Stimulated activated CD8-positive, alpha-beta memory T cell treated with anti-CD3 and anti-CD28 coated beads, Interleukin-4, amount 100 ng/mL, for 1 hour (primary cell): ENCODE measurements at places on chromosomes 12 and 14.

DNA sequence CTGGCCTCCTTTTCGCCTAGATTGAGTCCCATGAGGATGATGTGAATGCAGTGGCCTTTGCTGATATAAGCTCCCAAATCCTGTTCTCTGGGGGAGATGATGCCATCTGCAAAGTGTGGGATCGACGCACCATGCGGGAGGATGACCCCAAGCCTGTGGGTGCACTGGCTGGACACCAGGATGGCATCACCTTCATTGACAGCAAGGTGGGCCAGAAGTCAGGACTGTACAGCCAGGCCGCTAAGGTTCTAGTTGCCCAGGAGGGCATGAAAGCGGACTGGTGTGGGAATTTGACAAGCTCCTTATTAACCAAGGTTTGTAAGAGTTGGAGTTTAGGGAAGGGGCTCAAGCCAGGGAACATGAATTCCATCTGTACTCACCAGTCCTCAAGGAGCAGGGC is 4.9 kb upstream of the NRL start:
- DNase-seq = no peak

DNA sequence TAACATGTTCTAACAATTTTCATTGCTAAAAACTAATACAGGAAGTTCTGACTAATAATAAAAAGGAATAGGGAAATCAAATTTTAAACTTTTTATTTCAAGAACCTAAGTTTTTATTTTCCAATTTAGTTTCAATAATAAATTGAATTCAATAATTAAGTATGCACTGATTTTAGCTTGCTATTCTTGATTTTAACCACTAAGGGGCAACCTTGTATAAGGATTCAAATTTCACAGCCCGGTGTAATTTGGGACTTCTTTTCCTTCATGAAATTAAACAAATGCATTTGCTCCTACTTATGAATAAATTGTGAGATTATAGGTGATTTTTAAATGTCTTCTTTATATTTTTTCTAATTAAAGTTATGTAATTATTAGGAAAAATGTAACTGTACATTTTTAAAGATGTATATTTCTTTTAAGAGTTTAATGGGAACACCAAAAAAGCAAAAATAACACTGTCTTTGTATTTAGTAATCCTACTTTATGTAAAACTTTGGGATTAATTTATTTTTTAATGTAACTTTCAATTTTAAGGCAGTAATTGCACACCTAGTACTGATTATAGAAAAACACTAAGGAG is 241.4 kb upstream of the PDZRN4 start:
- no peak for DNase-seq

GRCh38 chr14:101349108-101349507 is 212.2 kb upstream of the DIO3 start:
- no peak for DNase-seq

DNA sequence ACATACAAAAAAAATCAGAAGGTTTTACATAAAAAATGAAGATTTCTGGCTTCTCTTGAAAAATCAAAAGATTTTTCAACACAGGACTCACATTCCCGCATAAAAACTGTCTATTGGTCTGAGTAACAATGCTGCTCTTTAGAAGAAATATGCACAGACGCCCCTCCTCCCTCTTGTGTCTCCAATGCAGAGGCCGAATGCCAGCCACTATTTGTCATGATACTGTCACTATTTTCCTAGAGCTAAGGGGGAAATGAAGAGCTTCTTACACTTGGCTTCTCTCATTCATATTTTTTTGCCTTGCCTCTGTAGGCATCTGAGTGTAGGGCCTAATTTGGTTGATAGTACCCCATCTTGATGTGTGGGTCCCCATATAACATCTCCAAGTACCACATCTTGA is 98.0 kb downstream of the BBS10 start:
- DNase-seq = no peak

DNA sequence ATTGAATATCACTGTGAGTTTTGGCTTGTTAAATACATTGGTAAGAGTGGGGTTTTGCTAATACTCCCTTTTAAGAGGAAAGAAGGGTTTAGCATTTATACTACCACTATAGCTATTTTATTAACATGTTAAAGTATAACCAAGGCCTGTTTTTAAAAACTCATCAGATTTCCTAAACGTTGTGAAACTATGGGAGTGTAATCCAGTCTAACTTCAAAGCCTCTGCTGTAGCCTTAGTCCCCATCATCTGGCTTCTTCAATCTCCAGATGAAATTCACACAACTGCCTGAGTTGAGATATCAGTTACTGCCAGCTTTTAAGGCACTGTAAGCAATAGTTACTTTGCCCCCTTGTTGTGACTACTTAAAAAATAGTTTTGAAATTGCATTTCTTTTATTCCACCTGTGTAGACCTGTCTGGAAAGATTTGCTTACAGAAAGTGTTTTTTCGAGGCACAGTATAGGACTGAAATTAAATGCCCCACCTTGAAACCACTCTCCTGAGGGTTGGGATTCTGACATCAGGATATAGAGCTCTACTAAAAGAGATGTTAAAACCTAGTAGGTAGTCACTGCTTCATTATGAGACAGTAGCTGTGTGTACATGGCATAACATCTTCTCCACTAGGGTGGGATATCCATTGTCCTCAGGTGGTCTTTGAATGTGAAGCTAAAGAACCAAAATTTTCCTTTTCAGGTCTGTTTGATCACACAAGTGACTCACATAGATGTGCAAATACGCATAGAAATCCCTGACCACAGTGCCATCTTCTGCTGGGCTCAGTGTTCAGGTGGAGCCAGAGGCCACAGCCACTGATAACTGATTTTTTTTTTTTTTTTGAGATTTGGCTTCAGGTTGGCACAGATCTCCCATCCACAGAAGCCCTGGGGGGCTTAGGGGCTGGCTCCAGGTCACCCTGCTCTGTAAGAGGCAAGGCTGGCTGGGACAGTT is 125.5 kb downstream of the DAAM1 start:
- DNase-seq = no peak

DNA sequence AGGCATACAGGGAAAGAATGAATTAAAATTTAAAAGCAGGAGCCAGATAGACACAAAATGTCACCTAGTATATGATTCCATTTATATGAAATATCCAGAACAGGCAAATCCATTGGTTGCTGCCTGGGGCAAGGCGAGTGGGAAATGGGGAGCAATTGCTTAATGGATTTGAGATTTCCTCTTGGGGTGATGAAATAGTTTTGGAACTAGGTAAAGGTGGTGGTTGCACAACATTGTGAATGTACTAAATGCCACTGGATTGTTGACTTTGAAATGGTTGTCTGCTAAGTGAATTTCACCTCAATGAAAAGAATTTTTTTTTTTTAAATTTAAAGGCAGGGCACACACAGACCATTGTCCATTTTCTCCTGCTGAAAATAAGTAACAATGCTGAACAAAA is 61.9 kb downstream of the ABCC9 start:
- no peak for DNase-seq

DNA sequence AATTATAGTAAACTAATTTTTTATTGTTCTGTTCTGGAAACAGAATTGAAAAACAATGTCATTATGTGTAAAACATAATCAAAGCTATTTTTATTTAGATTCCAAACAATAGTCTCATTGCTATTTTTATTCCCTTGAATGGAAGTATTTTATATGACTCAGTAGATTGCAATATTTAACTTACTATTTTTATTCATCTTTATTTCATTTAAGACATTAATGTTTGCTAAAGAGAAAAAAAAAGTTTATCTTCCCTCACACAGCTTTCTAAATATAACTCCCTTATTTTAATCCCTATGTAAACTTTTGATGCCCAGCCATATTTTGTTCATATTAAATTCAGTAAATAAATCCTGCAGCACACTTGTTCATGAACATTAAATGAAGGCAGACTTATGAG is 622.4 kb downstream of the SLC6A15 start:
- no peak for DNase-seq

DNA sequence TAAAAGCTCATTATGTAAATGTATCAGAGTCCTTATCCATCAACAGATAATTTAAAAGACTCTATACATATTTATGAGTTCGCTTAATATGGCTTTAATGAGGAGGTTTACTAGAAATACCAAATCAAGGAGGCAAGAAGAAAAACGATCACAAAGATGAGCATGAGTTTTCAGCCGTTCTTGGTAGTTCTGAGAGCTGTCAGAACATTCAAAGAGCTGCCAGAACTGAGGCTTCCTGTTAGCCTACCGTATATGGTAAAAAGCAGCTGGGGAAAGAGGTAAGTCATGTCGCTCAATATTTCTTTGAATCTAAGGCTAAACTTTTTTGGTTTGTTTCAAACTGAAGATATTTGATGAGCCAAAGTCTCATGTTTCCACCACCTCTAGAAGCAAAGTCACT is 115.3 kb upstream of the PLXNC1 start:
- DNase-seq = no peak

GRCh38 chr12:49582850-49583249 is 14.9 kb upstream of the MCRS1 start:
- no peak for DNase-seq

- DNase-seq = no peak
These were observed 206.7 kb upstream of the PWP1 start for GRCh38 chr12:107478881-107479280.

DNA sequence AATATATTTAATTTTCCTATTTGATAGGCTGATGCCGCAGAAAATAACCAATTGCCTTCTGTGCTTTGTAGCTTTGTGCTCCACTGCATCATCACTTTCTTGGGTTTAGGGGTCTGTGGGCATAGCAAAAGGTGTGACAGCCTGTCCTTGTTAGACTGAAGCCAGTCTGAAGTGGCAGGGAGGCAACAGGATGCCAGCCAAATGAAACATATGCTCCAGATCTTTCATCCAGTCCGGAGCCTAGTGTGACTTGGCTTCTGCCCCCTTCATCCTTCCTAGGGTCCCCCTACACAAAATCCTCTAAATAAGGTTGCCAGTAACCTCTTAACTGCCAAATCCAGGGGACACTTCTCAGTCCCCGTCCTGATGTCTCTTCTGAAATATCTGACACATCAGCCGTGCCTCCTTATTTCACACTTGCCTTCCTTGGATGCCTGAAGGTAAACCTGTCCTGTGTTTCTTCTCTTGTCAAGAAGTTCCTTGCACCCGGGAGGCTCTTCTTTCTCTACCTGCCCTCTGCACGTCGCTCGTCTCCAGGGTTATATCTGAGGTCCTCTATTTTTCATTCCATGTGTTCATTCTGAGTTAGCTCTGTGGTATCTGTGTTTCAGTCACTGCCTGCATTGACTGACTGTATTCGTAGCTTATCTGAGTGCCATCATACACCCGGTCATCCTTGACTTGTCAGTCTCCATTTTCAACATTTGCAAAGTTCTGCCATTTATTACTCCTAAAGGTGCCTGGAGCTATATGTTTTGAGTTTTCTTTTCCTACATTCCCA is 47.8 kb downstream of the HMGA2 start:
- DNase-seq = no peak

- no peak for DNase-seq
These were observed 3.1 kb upstream of the CREBL2 start for GRCh38 chr12:12608557-12608957.

- no peak for DNase-seq
These were observed 175.1 kb downstream of the NRXN3 start for GRCh38 chr14:78345131-78345744.

GRCh38 chr12:114767906-114768722 is 84.1 kb upstream of the TBX3 start:
- no peak for DNase-seq

DNA sequence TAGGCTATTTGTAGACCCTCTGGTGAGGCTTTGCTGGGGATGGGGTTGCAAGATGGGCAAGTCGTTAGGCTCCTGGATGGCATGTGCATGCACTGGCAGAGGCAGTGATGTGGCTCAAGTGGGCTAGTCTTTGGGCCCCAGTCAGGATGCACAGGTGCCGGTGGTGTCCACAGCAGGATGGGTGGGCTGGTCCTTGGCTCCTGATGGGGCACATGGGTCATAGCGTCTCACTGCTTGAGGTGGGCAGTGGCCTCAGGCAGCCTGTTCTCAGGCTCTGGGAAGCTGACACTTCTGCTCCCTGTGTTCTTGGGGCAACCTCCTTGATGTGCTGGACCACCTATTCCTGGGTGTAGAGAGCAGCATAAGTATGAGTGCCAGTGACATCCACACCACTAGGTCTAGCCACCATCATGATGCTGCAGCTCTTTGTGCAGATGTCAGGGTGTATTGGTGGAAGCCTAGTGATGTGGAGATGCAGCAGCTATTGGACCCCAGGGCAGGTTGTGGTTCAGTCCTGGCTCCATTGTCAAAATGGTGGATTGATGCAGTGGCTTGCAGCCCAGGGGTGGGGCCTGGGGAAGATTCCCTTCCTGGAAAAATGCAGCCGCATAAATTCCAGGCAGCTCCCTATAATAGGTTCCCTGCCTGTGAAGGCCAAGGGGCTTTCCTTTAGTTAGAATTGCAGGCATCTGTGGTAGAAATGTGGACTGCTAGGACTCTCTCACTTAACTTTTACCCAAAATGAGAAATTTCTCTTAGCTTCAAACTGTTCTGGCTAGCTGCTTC is 742.5 kb upstream of the MDGA2 start:
- no peak for DNase-seq

DNA sequence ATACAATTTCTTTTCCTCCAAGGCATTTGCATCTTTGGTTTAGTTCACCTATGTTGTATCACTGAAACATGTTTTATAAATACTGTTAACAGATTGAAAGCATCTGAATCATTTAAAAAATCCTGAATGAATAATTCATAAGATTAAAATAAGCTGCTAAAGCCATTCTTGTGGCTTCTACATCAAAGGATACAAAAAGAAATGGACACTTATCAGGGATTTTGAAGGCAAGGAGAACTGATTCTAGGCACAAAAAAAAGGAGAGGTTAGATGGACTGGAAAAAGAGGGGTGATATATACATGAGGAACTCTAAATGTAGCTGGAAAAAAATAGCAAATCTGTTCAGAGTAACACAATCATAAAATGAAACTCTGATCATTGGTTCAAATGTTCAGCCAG is 5.8 kb upstream of the OVCH1 start:
- no peak for DNase-seq

- no peak for DNase-seq
These were observed 6.3 kb downstream of the PPM1H start for GRCh38 chr12:62928632-62929031.

DNA sequence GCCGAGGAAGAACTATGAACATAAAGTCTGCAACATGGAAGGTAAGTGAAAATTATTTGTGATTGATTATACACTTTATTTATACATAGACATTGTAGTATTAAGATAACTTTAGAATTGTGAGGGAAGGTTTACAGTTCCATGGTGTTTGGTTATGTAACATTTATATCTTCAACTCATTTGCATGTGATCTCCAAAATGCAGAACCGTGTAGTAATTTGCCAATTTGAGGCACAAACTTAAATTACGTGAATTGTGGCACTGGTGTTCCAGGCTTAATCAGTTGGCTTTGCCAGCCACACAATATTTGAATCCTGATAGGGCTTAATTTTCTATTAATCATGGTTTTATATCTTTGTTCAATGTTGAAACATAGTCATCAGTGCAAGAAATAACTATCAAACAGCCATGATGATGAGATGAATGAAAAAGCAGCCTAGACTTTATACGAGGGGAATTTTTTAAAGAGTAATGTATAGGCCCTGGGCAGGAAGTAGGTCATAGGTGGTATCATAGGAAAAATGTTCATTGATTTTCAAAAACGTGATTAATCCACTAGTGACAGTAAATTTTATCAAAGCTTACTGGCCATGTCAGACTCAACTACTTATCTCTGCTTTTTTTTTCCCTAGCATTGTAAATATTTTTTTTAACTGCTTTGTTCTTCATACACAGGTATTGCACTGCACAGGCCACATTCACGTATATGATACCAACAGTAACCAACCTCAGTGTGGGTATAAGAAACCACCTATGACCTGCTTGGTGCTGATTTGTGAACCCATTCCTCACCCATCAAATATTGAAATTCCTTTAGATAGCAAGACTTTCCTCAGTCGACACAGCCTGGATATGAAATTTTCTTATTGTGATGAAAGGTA is 31.7 kb downstream of the HIF1A start:
- DNase-seq = no peak

- no peak for DNase-seq
These were observed 3.9 kb downstream of the TSPAN9 start for GRCh38 chr12:3081091-3081490.

GRCh38 chr14:100263141-100263540 is 24.2 kb downstream of the YY1 start:
- no peak for DNase-seq
